ENCODE measurements at places on chromosomes 1 and 21.

DNA sequence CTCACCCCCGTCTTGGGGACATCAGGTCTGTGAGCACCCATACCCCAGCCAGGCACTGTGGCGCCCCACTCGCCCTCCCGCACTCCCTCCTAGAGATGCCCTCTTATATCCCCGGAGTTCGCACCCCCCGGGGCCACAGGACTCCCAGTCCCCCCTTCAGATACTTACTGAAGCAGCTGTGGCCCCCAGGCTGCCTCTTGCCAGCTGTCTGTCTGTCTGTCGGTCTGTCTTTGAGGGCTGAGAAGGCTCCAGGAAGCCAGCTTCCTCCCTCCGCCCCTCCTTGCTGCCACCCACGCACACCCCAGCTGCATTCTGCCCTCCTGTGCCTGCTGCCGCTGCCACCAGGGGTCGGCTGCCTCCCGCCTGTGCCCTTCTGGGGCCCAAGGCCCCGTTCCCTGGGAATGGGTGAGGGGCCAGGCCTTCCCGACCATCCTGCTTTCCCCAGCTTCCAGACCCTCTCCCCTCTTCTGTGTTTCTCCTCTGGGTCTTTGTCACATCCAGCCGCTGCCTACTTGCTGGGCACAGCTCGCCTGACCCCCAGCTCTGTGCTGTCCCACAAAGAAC lies at the start of gene PTPN7:
Gene PTPN7, minus strand, starts transcription at position 226 of the 564 bp plus-strand sequence. CDS start 1,200 bp downstream, outside the sequence.
- peak; percentile 92 for DNase-seq

DNA sequence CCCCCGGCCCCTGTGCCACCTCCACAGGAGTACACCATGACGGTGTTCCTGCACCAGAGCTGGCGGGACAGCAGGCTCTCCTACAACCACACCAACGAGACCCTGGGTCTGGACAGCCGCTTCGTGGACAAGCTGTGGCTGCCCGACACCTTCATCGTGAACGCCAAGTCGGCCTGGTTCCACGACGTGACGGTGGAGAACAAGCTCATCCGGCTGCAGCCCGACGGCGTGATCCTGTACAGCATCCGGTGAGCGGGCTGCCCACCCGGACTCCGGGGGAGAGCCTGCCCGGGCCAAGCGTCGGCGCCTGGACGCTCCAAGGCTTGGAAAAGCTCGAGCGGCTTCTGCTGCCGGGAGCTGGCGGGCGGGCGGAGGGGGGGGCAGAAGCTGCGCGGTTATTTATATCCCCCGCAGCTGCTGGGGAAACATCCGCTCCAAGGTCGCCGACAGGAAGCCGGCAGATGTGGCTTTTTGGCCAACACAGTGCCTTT lies 6.4 kb downstream of the GABRD start:
- no peak for DNase-seq

DNA sequence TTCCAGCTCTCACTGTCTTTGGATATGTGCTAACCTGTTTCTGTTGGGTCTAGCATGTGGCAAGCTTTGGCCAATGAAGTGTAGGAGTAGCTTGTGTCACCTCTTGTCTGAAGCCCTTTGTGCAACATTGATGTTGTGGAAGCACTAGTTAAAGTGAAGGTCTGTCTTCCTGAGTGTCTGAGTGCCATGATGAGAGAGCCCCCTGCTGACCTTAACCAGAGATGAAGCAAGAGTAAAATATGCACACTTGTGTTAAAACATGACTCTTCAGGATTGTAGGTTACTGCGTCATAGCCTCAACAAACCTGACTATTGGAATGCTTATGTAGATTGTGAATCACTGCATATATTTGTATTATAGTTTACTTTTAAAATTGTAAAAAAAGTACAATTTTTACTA lies 103.7 kb downstream of the NCAM2 start:
- peak; percentile 58 for DNase-seq

- no peak for DNase-seq
Observed at GRCh38 chr1:229950020-229950419, 117.0 kb upstream of the GALNT2 start.

- no peak for DNase-seq
Observed at GRCh38 chr1:181190364-181191035, 102.0 kb downstream of the IER5 start.

GRCh38 chr1:203188686-203189232 lies 2.3 kb upstream of the CHI3L1 start:
- DNase-seq: no peak

- DNase-seq: no peak
Observed at GRCh38 chr1:14240265-14240664, 358.2 kb upstream of the KAZN start.

DNA sequence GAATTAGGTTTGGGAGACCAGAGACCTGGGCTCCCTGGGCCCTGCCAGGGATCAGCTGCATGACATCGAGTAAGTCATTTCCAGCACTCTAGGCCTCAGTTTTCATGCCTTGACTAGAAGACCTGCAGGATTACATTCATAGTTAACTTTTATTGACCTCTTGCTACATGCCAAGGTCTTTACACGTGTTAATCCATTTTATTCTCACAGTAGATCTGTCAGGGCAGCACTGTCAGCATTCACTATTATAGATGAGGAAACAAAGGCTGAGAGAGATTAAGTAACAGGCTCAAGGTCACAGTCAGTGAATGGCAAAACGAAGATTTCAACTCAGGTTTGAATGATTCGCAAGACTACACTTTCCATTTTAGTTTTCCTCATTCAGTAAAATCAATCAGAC lies 37.0 kb downstream of the PGM1 start:
- DNase-seq: no peak

DNA sequence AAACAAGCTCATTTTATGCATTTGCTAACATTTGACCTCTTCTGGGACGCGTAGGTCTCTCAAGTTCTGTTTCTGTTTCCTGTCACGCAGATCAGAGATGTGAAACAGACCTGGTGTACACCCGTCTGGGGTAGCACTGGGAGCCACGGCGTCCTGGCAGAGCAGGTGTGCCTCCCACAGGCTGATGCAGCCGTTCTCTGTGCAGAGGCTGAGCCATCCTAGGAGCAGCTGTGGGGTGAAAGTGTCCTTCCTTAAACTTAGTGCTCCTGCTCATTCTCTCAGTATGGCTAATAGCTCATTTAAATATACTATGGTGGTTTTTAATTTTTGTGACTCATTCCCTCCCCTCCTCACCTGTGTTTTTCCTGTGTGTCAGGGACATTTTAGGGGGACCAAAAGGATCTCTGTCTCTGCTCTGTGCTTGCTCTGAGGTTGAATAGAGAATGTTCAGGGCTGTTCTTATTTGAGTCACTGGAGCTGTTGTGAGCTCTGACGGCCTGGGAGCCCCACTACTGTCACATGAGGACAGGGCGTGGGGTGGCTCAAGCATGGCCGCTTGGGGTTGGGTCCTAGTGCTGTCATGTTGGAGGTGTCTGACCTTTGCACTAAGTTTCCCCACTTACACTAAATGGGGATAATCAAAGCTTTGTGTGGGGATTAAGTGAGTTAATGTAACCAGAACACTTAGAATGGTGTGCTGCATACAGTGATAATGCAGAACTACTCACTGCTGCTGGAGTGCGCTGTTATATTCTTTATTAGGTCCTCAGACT lies 43.0 kb downstream of the GALNT2 start:
- DNase-seq: no peak

Data from suppressor macrophage treated with lipopolysaccharide for 1 hour (primary cell).